ENCODE measurements at places on chromosomes 12 and 14.

- no peak for DNase-seq
Observed at GRCh38 chr14:29461101-29461500, 466.5 kb downstream of the PRKD1 start.

DNA sequence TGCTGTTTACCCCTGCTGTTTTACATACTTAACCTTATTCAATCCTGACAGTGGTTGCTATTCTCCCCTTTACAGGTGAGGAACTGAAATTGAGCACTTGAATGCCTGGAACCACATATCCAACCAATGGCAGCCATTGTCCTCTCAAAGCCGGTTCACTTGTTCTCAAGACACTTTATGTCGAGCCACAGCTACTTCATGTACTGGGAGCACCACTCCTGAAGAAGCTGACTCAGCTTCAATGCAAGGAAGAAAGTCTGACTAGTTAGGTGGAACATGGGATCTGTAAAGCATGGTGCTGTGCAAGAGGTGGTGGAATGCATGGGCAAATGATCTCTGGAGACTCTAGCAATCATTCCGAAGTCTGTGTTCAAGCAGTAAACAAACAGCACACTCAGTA is 113.9 kb upstream of the CPM start:
- DNase-seq = no peak

GRCh38 chr14:100981809-100982208 is 78.3 kb upstream of the RTL1 start:
- no peak for DNase-seq

DNA sequence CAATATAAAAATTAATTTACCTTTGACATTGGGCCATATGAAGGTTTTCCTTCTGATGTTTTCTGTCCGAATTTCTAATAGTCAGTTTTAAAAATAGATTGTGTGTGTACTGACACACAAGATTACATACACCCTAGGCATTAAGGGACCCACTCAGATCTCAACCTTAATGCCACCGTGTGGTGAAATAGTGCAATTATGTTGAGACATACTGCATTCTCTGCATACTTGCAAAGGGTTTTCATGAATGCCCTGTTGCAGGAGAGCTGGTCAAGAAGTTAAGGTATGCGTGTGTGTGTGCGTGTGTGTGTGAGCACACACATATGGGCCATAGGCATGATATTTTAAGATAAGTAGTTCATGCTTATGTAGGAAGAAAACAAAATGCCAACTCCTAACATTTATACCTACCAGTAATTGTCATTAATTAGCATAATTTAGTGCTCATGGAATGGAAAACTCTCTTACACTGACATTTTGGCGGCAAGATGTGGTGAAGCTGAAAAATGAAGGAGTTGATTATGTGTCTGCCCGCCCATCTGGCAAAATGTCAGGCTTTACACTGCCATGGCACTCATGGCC is 58.8 kb downstream of the PIK3C2G start:
- peak; percentile 92 for DNase-seq

DNA sequence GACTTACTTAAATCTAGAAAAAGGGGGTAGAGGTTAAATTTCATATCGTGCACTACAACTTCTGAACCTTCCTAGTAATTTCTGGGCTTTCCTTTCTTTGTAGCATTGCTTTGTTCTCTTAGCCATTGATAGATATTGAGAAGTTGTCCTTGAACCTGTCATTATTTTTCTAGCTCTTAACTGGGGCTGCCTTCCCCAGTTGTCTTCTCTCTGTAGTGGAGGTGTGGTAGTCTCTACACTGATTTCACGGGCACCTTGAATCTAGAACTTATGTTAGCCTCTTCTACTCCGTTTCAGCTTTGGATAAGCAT is 504.0 kb downstream of the PCNX1 start:
- DNase-seq = no peak

DNA sequence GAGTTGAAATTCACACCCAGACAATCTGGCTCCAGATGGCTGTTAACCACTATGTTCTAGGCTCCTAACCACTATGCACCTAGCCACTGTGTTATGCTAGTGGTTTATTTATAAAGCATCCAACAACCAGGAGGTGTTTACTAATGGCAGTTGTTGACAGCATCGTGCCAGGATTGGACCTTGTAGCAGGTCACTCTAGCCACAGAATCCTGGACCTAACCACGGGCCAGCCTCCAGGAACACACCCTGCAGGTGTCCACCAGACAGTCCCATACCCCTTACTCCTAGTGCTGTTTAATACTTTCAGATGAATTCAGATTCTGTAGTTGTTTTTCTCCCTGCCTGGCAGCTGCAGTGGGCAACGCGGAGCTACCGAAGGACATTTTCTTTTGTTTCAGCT is 109.4 kb upstream of the MYL2 start:
- no peak for DNase-seq

DNA sequence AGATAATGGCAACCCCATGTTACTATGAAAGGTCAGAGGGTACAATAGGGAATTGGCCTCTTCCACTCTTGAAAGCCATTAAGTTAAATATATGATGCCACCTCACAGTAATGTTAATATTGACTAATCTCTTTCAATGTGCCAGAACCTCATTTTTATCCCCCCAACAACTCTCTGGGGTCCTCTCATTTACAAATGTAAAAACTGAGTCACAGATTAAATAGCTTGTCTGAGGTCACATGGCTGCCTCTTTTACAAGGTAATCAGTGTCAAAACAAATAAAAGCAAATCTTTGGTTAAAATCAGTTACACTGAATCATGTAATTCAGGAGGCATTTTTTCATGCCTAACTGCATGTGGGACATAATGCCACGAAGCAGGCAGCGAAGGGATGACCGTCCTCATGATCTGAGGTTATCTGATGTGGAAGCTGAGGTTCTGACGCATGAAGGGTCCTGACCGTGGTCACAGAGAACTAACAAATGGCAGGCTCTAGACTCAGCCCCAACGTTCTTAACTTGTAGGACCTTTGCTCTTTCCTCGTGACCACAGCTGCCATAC is 78.5 kb downstream of the PTPN21 start:
- no peak for DNase-seq

DNA sequence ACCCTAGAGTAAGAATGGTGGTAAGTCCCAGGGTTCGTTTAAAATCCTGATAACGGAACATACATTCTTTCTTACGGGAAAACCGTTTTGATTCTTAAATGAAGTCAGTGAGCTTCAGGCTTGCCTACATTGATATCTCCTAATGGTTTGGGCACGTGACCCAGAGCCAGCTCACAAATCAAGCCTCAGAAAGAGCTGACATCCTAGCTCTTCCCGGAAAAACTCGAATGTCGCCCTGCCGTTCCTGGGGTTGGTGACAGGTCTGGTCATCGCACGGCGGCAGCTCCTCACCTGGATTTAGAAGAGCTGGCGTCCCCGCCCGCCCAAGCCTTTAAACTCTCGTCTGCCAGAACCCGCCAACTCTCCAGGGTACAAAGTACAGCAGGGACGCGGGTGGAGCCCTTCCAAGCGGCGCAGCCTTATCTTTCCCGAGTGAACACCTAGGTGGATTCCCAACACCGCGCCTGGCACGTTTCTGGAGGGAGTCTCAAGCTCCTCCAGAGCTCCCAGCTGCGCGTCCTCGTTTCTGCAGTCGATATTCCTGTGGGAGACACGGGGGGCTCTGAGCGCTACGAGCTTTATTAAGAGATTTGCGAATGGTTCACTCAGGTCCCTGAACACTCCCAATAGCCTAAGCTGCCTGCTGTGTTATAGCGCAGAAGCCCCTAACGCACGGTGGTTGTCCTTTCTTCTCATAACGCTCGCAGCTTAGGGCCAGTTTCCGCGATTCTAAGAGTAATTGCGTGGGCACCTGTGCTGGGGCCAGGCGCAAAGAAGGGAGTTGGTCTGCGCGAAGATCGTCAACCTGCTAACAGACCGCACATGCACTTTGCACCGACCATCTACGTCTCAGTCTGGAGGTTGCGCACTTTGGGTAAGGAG is at the start of gene SSTR1:
TSS of gene SSTR1 (plus strand) at position 169 of the 882 bp plus-strand sequence. CDS start 1,486 bp downstream, outside the sequence.
- no peak for DNase-seq

DNA sequence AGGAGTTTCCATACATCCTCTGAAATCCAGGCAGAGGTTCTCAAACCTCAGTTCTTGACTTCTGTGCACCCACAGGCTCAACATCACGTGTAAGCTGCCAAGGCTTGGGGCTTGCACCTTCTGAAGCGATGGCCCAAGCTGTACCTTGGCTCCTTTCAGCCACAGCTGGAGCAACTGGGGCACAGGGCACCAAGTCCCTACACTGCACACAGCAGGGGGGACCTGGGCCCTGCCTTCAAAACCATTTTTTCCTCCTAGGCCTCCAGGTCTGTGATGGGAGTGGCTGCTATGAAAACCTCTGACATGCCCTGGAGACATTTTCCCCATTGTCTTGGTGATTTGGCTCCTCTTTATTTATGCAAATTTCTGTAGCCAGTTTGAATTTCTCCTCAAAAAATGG is 10.6 kb downstream of the AREL1 start:
- no peak for DNase-seq

DNA sequence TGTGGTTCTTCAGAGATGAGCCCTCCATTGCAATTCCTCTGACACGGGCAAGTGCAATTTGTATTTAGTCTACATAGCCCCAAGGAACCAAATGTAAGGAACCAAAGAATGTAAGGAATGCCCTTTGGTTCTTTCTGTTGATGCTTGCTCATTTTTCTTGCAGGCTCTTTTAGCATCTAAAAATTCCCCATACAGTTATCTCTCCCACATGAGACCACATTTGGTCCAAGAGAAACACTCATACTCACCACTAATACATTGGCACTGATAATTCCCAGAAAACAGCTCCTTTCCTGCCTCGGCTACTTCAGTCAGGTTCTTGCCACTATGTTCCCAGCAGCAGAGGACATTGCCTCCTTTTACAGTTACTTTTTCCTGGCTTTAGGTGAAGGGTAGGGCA is 332.6 kb downstream of the AEBP2 start:
- DNase-seq = no peak

GRCh38 chr14:22112004-22112403 is 438.4 kb upstream of the OR4E1 start:
- peak; percentile 19 for DNase-seq

- no peak for DNase-seq
Observed at GRCh38 chr12:26935636-26936378, 2.0 kb downstream of the INTS13 start.

- no peak for DNase-seq
Observed at GRCh38 chr12:121456551-121456950, 56.6 kb downstream of the RNF34 start.

GRCh38 chr12:3275171-3276041 is 198.2 kb downstream of the TSPAN9 start:
- DNase-seq = peak; percentile 35

GRCh38 chr14:70642303-70643235 is 853 bp downstream of the TTC9 start:
- DNase-seq = no peak

DNA sequence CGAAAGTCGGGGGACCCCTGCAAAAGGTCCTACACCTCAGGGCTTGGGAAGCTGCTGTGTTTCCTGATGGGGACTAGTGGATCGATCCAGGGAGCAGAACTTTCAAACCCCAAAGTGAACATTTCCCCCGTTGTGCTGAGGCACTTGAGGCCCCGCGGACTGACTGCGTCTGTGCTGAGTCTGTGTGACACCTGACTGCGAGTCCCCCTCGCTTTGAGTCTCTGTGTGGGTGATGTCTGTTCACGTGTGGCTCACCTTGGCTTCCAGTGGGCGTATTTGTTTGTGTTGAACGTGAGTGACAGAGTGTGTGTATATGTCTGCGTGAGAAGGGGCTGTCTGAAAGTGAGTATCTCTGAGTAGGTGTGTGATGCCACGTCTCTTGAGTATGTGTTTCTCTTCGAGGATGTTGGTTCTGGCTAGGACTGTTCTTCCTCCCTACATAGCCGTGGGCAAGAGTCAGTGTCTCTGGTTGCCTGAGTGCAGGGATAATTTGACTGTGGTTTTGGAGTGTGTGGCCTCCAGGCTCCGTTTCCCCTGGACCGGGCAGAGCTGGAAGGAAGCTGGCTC is 1.3 kb downstream of the TEAD4 start:
- DNase-seq = no peak

DNA sequence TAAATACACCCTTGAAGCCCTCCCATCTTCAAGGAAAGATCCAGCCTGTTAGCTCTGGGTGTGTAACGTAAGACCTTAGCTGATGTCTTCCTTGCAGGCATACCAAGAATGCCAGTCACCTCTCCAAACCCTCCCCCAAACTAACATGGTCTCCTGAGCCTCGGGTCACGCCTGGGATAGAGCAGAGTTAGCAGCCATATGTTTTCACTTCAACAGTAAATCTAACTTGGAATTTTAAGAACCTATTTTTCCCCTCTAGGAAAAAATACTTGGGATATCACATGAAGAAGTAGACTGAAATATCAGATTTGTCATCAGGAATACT is 27.9 kb downstream of the BCL2L14 start:
- no peak for DNase-seq

- no peak for DNase-seq
Observed at GRCh38 chr14:23864259-23864658, 89.3 kb upstream of the DHRS4 start.

DNA sequence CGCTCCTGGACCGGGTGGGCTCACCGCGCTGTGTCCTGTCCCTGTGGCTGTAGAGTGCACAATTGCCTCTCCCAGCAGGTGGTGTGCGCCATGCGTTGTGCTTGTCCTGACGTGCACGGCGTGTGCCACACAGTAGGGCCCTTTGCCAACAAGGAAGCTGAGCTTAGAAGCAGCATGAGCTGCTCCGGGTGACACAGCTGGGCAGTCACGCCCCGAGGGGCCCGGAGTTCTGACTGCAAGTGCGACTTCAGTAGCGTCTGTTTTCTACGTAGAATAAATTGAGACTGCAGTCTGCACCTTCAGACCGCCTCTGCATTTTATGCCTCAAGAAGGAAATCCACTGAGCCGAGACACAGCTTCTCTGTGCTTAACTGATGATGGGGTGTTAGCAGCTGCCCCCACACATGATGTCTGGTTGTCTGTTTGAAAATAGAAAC is 81.6 kb downstream of the ADGRD1 start:
- DNase-seq = no peak

DNA sequence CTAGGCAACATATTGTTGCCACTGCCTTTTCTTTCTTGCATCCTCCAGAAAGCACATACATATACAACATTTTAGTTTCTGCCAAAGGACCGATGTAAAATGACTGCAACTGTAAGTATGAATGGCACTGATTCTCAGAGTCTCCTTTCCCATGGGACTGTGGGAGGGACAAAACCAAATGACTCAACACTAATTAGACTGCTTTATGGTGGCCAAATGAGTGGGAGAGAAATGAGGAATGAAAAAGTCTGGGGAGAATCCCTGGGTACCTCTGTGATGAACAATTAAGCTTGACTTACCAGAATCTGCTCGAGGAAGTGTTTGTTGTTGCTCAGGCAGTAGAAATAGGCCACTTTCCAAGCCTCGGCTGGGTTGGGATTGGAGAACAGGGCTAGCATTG is 10.1 kb downstream of the ZFYVE26 start:
- DNase-seq = no peak

DNA sequence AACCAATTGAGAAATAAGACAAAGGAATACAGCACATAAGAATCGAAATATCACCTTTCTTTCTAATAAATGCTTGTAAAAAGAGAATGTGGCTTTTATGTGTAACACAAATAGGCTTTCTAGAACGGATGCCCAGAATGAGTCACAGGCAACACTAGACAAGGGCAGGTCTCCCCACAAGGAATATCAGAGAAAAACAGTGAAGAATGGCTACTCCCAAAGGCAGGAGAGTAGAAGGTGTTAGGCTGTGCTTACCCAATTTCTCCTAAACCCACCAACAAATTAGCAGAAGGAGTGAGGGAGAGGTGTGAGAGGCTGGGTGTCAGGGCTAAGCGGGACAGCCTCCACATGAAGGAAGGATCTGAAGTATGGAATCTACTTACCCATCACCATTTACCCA is 55.2 kb downstream of the GALNT4 start:
- peak; percentile 33 for DNase-seq

All from Kasumi-1 (cell line).